Activated CD8-positive, alpha-beta T cell treated with anti-CD3 and anti-CD28 coated beads, Interleukin-2, amount 10 ng/mL, durations not matched to agents 7 days and 5 days (primary cell): ENCODE measurements at places on chromosomes 2 and 18. TPM values are rescaled to one million over a fixed set of nuclear protein-coding genes. Genes with fewer than 3 reads are reported as not detected.

The DNER gene
- total RNA-seq: not detected

DNA sequence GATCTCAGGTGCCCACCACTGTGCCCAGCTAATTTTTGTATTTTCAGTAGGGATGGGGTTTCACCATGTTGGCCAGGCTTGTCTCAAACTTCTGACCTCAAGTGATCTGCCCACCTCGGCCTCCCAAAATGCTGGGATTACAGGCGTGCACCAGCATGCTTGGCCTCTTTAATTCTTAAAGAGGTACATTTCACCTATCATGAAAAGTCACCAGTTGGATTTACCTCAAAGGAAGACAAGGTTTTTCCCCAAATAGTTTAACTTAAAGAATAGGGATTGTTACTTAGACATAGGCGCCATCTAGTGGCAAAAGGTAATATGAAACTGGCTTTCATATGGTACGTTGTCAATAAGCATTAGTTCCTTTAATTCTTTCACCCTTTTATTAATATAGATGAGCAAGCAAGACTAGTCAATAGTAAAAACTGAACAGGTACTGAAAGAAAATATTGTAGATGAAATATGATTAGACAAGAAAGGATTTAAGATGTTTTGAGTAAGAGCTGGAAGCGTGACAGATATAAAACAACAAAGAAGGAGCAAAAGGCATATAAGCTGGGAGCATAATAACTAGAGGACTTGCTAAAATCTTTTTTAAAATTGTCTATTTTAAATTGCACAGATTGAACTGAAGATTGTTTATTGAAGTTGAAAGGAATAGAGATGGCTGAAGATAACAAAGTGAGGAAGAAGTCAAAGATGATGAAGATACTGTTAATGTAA, 35.0 kb upstream of the PSMD14 start:
- peak; percentile 55 for DNase-seq

The ANKAR gene
- total RNA-seq: 4.8 TPM

The MYCN gene
- total RNA-seq: not detected

DNA sequence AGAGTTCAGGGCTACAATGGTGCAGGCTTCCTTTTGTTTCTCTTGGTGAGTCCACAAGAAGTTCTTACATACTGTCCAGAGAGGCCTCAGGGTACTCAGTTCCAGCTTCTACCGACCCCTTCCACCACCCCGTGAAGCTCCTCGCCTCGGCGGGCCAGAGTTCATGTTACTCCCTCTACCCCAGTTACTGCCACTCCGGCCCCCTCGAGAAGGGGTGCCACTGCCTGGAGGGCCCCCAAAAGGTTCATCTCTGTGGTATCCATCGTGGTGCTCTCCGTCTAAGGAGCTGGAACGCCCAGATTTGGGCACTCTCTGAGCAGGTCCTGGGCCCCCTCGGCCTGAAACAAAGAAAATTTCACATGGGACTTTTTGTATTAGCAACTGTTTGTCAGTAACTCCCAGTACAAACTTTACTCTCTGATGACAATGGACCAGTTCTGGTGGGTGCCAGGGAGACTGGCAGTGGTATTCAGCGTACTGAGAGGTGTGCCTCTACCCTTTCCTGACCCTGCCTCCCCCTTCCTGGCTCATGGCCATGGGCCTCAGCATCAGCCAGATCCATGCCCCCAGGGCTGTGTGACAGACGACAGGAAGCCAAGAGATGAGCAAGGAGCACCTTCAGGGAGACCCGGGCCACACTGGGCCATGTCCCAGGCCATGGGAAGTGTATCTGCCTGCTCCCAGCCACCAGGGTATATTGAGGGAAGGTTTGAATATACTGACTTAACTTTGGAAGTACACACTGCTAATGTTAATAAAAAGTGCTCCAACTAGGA, 5.1 kb downstream of the SFT2D3 start:
- DNase-seq: no peak

DNA sequence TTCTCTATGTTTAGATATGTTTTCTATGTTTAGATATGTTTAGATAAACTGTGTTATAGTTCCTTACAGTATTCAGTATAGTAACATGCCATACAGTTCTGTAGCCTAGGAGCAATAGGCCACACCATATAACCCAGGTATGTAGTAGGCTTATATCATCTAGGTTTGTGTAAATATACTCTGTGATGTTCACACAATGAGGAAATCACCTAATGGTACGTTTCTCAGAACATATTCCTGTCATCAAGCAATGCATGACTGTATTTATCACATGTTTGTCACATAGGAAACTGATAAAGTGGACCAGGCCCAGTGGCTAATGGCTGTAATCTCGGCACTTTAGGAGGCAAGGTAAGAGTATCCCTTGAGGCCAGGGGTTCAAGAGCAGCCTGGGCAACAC, 44.0 kb downstream of the RNF138 start:
- DNase-seq: no peak

The IL1RL2 gene
- total RNA-seq: not detected

- DNase-seq: peak; percentile 56
Measured at GRCh38 chr2:199488772-199489400, 31.1 kb upstream of the SATB2 start.

GRCh38 chr2:167209784-167210183, 321.5 kb downstream of the XIRP2 start:
- DNase-seq: no peak

DNA sequence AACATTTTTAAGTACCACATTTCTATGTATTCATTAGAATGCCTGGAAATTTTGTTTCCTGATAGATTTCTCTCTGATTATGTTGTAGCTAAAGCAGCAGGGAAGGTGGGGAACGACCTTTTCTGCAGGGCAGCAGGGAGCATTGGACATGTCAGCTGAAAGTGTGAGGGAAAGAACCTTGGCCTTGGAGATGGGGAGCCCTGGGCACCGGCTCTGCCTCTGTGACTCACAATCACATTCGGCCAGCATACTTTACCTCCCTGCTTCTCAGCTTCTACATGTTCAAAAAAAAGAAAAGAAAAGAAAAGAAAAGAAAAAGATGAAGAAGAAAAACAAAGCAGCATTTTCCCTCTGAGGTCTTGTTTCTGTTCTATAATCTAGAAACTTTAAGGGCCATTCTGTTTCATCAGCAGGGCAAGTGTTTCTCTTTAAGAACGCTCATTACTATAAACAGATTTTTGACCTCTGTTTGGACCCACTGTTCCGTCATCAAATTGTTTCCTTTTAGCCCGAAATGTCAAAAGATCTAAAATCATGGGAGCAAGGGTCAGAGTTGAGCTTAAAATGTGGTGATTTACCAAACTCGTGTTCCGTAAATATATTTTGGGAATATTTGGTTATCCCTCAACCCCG, 27.9 kb downstream of the SETBP1 start:
- no peak for DNase-seq

The ACADL gene
- total RNA-seq: not detected

The STPG4 gene
- total RNA-seq: 0.21 TPM

- no peak for DNase-seq
Measured at GRCh38 chr2:227423656-227424499, 36.1 kb upstream of the SCYGR1 start.

GRCh38 chr18:75531212-75531850, 103.8 kb upstream of the SMIM21 start:
- DNase-seq: no peak

The UCN gene
- 2.6 TPM for total RNA-seq

The KLHL41 gene
- not detected for total RNA-seq

DNA sequence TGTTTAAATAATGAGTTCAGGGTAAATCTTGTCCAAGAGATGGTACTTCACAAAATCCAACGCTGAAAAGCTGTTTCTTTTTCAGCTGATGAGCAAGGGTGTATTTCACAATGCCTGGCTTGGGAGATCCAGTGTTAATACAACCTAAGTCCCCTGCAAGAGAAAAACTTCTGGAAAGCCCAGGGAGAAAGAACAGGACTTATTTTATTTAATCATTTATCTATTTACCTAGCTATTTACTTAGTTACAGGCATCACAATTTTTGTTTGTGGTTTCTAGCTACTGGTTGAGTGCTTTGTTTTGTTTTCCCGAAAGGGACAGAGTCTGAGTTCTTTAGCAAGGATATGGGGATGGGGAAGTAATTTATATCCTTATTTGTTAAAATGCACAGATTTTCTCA, 598.2 kb upstream of the SYT4 start:
- DNase-seq: no peak

The ANKRD23 gene
- total RNA-seq: 12.6 TPM

The CD302 gene
- 0.23 TPM for total RNA-seq

The HOXD4 gene
- not detected for total RNA-seq

DNA sequence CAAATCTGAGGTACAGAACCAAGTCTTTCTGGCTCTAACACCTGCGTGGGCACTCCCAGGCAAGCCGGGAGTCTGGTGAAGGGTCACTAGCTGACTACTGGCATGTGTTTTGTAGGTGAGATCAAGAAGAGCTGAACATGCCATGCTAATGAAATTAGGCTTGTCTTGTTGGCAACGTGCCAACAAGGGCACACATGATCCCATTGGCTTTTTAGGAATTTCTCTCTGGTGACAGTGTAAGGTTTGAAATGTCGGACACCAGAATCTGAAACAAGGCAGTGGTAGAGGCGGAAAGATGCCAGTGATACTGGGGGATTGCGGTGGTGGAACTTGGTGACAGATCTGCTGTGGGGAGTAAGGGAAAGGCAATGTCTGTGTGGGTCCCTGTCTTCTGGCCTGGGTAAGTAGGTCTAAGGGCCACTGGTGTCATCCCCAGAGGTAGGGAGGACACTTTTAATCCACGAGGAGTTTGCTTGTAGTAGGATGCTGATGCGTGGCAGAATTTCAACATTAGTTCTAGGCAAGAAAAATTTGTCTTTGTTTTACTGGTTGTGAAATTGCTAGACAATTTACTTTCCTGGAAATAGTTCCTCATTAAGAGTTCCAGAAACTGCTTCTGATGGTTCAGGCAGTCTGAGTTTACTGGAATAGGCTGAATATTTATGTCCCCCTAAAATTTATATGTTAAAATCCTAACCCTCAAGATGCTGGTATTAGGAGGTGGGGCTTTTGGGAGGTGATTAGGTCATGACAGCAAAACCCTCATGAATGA, 52.6 kb upstream of the ACMSD start:
- no peak for DNase-seq

The RAB6C gene
- total RNA-seq: not detected

- DNase-seq: no peak
Measured at GRCh38 chr18:23661735-23662308, 889 bp downstream of the ANKRD29 start.

DNA sequence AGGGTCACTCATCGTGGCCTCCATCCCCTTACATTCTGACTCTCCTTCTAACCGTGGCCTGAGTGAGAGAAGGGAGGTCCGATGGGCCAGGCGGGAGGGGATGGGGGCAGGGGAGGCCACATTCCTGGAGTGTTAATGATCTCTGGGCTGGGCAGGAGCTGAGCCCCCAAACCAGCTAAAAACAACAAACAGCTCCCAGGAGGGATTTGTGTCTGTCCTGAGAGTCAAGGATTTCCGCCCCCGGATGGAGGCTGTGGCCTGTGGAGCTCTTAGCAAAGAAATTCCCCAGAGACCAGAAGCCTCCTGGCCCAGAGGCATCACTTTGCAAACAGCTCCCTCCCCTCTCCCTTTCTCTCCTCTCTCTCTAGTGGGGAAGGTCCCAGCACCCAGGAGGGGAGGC, 23.5 kb downstream of the EMX1 start:
- no peak for DNase-seq

DNA sequence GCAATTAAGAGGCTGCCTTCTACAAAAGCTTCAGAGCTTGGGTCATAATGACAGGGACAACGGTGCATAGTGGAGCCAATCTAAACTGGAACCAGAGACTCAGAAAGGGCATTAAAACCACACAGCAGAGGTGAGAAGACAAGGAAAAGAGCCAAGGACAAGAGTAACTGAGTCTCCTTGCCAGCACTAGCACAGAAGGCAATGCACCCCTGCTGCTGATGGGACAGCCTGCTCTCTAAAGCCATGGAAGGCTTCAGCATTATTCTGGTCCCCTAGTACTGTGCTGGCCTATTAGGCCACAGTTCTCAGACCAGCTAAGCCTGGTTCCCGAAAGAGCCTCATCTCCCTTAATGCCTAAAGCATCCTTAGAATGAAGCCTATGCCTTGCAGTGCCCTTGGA, 15.5 kb downstream of the MYO5B start:
- no peak for DNase-seq

GRCh38 chr2:74221604-74222299, 23.3 kb downstream of the MTHFD2 start:
- no peak for DNase-seq

DNA sequence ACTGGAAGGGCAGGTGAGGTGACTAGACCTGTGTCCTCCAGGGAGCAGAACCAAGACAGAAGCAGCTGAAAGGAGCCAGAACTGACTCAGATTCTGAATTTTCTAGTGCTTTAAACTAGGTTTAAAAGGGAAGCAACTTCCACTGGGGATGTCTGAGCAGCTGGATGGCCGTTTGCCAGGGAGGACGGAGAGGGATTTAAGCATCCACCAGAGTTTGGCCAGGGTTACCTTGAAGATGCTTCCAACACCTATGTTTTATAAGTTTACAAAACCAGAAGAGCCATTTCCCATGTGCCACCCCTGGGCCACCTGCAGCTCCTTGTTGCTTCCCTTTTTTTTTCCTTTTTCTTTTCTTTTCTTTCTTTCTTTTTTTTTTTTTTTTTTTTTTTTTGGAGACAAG, 48.6 kb upstream of the RBM44 start:
- DNase-seq: no peak

DNA sequence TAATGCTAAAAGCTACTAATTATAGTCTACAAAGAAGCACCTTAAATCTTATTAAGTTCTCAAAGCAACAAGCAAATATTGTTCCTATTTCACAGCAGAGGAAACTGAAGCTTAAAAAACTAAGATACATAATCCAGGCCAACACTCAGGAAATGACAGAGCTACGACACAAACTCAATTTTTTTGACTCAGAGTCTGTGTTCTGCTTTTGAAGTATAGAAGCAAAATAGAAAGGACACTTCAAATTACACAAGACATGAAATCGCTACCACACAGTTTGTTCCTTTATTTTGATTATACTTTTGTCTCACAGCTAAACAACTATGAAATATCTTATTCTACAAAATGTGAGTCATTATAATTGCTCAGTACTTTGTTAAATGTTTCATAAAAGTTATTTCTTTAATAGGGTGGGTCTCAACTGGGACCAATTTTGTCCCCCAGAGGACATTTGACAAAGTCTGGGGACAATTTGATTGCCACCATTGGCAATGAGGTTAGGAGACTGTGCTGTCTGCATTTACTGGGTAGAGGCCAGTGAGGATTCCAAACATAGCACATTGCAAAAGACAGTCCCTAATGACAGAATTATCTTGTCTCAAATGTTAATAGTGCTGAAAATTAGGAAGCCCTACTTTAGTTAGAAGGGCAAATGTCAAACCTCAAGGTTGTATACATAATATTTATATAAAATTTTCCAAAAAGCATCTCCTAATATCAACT, 101.5 kb upstream of the GRB14 start:
- DNase-seq: no peak

The SIGLEC15 gene
- total RNA-seq: not detected
